8988T (cell line): ENCODE measurements at places on chromosomes 4 and X.

GRCh38 chr4:85482010-85482738 is 7.2 kb downstream of the ARHGAP24 start:
- DNase-seq, result no peak

DNA sequence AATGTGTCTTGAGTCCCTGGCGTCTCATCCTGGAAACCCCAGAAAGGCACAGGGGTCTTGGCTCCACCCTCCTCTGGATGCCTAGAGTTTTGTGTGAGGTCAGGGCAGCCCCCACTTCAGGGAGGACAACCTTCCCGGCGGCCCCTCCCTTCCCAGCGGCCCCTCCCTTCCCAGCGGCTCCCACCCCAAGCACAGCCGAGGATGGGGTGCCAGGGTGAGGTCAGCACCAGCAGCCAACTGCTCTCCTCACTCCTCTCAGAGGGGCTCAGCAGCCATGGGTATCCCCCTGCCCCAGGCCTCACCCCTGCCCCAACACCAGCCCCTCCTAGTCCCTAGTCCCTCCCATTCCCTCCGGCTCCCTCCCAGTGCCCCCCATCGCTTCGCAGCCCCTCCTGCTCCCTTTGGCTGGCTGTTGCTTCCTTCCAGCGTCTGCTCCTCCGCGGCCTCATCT is 17.4 kb downstream of the DGKQ start:
- DNase-seq, result no peak

DNA sequence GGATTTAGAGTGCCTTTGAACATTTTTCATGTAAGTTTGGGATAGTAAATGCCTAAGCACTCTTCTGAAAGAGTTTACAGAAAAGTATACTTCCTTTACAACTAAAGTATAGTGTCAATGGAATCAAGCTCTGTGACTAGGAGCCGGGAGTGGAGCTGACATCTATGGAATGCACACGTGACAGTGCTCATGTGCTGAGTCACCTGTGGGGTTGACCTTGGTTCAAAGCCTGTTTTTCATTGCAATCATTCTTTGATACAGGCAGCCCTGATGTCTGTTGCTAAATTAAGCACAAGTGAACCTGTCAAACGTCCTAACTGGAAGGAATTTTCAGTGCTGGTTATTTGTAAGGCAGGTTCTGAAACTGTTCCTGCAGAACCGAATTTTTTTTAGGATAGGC is 82.5 kb downstream of the GPAT3 start:
- peak; percentile 25 for DNase-seq

GRCh38 chr4:130233377-130234047 is 1137.6 kb downstream of the C4orf33 start:
- no peak for DNase-seq

DNA sequence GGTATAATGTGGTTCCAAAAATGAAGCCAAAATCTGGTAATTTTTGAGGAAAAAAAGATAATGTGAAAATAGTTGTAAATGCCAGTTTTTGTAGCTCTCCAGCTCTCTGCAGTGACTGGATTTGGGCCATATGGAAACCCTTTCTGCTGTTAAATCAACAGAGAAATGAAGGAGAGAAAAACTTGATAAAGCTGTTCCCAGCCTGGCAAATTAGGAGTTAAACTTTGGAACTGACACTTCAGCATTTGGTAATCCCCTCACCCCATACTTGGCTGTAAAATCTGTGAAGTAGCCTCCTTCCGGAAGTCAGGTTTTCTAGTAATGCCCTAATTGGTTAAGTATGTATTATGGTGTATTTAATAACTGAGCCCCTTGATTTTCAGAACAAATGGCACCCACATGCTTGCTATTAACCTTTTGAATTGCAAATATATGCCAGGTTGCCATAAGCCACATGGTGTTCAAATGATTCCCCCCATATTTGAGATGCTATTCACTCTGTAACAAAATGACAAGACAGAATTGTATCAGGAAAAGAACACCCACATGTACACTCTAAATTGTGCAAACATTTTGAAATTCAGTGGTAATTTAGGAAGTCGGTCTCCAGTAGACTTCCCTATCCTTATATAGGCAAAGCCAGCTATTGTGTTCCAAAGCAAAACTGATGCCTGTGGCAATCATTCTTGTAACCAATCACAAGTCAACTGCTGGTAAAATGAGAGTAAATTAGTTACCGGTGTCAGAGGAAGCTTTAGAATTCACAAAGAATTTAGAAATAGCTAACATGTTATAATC is 96.3 kb upstream of the ADAMTS3 start:
- DNase-seq, result no peak

- no peak for DNase-seq
These were observed 426.4 kb downstream of the PDGFC start for GRCh38 chr4:156545003-156545785.

DNA sequence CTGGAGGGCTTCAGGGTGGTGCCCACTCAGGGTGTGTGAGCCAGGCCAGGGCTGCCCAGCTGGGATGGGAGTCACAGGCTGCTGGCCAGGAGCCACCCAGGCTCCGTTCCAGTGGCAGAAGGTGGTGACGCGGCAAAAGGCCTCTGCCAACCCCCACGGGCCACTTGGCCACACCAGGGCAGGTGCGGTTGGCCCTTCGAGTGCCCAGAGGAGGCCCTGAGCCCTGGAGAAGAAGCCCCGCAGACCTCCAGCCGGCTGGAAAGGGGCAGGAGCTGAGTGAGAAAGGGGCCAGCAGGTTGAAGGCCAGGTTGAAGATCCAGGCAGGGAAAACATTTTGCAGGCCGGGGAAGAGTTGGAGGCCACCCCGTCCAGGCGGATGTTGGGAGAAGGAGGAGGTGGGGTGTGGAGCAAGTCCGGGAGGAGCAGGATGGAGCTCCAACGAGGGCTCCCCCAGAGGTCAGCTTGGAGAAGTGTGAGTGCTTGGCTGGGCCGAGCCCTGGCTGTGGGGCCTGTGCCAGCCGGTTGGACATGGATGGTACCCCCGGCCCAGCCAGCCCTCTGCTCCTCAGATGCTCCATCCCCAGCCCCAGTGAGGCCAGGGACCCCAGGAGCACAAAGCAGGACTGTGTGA is 2.8 kb upstream of the CPLX1 start:
- DNase-seq, result peak; percentile 75
